ENCODE measurements at places on chromosomes 3 and 15.

DNA sequence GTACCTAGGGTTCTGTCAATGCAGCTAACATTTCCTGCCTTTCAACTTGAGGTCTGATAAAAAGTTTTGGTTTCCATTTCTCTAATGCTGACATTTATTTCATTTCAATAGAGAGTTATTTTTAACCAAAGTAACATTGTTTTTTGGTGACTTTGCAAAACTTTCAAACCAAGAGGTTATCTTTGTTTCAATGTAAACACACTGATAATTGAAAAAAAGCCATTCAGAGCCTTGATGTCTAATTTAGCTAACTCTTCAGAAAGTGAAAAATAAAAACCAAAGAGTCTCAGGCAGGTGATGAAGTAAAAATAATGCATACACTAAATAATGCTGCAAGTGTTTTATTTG lies 9.6 kb upstream of the TIPARP start:
- no peak for DNase-seq

GRCh38 chr3:159032311-159032710 lies 230.5 kb downstream of the MFSD1 start:
- DNase-seq = no peak

- DNase-seq = no peak
Measured at GRCh38 chr3:16523778-16524177, 10.3 kb upstream of the RFTN1 start.

GRCh38 chr3:46400000-46400734 lies 6.7 kb downstream of the CCR5AS start:
- DNase-seq = peak; percentile 20

DNA sequence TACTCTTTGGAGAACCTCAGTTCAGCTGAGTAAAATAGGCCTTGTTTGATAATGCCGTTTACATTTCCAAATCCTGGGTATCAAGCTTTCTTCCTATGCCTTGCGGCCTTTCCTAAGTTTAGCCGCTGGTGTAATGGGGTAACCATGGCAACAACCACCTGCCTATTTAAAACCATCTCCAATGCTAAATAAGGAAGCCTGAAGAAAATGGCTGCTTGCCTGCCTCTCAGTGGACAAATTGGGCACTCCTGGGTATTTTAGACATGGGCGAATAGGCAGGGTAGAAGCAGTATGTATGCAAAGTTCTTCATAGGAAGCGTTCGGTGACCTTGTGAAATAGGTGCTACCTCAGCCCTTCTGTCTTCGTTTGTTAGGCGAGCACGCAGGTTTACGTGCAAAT lies 122.7 kb downstream of the DGKG start:
- DNase-seq = no peak

Data from non-pigmented ciliary epithelial cell (primary cell).